Globus pallidus (tissue), 1 donor: ENCODE measurements at places on chromosomes 13 and 19.

GRCh38 chr19:13795595-13796300 lies 505 bp downstream of the ZSWIM4 start:
- DNase-seq = no peak

DNA sequence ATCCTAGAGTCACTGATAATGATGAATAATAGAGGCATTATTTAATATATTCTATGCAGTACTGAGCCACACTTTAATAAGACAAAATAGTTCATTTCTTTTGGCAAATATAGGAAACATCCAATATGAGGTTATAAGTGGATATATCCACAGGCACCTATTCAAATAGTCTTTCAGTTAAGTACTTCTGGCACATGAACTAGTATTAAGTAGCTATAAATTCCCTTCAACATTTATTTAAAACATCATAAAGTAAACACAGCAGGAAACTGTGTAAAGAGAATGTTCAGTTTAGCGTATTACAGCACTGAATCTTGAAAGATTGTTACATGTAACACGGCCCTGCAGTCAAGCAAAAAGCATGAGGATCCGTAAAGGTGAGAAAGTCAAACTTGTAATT lies 463.3 kb upstream of the KLF12 start:
- DNase-seq = no peak

- DNase-seq = no peak
Observed at GRCh38 chr13:45921162-45921736, 69.7 kb upstream of the SIAH3 start.

- no peak for DNase-seq
Observed at GRCh38 chr19:28905996-28906395, 307.0 kb downstream of the UQCRFS1 start.
